NCI-H2081 treated with DMSO at 0.1 percent for 48 hours (cell line): ENCODE measurements at places on chromosomes 1 and 21.

DNA sequence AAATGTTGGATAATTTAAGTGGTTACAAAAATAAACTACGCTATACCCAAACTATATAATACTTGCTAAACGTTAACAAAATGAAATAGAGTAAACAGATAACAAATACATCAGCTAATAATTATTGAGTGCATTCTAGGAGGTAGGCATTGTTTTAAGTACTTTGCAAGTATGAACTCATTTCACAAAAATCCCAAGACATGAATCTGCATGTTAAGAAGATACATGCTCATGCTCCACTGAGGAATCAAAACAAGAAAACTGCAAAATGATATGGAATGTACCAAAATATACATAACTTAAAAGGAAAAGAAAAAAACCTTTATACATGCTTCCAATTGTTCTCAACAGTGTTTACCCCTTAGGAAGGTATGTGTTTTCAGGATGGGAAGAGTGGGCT is 2.5 kb downstream of the FRRS1 start:
- no peak for DNase-seq

- DNase-seq = no peak
Observed at GRCh38 chr1:34444516-34444915, 267.8 kb downstream of the C1orf94 start.

GRCh38 chr1:79224537-79224936 is 218.0 kb upstream of the ADGRL4 start:
- DNase-seq = no peak

- DNase-seq = no peak
Observed at GRCh38 chr1:201009962-201010645, 13.4 kb downstream of the KIF21B start.
